ENCODE measurements at places on chromosomes 6 and 20.

DNA sequence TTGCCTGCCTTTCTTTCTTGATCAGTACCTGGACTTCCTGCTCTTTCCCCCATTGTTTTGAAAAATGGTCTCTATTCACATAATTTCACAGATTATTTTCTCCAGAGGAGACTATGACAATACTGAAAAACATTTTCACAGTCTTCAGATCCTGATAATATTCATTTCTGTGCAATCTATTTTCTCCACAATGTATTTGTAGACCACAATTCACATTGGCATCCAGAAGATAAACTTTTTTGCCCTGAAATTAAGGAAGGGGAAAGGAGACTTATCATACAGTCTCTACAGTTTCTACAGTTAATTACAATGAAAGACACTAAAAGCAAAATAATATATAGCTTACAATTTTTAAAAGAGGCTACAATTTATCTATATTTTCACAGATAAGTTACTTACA, 18.4 kb downstream of the LCA5 start:
- no peak for DNase-seq

- DNase-seq, result no peak
Measured at GRCh38 chr20:6113951-6114350, 8.9 kb downstream of the FERMT1 start.

DNA sequence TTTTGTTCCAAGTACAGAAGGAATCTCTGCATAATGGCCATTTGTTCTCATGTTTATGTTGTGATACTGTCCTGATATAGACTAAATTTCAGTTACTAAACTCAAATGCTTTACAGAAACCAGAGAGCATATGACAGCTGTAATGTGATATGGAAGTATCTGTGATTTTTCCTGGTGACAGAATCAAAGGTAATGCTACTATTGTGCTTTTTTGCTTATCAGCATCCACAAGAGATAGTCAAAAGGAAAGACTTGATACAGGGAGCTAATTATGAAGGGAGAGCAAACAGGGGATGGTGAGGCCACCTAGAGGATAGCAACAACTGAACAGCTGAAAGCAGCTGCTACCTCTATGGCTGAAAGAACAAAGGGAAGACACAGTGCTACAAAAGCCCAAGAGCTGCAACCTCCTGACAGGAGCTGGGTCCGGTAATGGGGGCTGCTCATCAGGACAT, 181.4 kb downstream of the PHF3 start:
- DNase-seq, result no peak

GRCh38 chr6:2734488-2735166, 16.1 kb downstream of the MYLK4 start:
- DNase-seq, result no peak

GRCh38 chr20:58402305-58402704, 13.3 kb downstream of the VAPB start:
- no peak for DNase-seq

DNA sequence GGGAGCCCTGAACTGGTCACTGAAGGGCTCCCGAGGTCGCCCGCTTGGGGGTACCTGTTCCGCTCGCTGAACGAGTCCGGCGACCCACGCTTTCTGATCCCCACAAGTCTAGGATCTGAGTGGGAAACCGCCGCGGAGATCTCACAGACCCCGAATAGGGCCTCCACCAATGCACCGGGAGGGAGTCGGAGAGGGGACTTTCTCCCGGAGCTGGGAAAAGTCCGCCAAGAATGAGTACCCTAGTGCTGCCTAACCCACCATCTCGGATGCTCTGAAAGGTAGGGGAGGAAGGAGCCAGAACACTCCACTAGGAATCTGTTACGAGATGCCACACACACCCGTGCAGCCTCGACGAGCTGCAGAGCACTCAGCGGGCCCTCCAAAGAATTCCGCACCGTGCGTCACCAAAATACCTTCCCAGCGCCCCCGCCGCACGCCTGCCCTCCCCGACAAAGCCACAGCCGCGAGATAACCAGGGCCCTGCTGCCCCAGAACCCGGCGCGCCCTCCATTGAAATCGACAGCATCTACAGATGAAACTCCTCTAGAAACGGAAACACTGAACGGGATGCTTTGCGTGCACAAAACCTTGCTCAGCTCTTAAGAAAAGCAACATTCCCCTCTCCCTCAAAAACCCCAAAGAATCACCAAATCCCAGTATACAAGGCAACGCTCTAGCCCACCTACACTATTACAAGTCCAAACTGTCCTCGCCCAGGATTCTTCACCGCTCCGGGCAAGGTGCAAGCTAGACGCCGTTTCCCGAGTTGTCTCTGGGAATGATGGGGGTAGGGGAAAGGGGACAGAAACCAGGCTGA, 686 bp downstream of the COL12A1 start:
- DNase-seq, result no peak

DNA sequence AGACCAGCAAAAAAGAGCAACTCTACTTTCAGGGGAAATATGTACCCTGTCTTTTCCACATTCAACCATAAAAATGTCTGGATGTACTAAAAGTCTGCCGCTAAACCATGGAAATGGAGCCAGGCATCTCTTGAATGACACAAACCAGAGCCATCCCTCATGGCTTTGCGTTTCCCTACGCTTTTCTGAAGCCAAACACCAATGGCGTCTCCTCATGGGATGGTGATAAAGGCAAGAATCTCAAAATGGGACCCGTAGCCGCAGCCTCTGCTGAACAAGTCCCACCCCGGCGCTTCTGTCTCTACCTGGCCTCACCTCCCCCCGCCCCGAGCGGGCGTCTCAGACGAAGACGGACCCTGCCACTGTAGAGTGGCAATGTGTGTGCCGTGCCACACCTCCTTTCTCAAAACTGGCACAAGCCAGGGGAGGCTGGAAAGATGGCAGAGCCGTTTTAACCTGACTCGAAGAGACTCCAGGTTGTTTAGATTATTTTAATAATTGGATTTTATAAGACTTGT, 80.3 kb upstream of the AFDN start:
- DNase-seq, result no peak

DNA sequence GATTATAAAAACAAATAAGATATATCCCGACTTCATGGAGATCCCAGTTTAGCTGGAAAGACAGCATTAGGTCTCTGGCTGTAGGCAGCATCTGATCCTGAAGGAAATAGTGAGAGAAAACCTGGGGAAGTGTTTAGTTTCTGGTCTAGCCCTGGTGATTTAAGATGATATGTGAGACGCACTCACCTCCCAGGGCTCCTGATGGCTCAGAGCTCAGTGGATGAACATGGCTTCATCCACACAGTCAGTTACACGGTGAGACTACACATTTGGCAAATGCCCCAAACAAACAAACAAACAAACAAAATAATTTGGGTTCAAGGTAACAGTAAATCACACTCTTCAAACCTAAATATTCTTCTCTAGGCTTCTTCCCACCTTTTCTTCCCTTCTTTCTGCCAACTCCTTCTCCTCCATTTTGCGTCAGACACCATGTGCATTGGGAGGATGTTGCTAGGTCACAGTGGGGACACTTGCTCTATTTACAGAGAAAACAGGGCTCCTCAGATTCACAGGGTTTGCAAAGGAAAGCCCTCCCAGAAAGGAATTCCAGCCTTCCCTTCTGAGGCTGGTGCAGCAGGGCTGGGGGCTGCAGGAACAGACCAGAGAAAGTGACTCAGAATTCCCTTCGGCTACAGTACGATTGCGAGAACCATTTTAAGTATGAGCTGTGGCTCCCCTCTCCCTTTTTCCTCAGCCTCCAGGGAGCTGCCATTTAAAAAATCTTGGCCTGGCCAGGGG, 59.6 kb upstream of the SALL4 start:
- no peak for DNase-seq

- no peak for DNase-seq
Measured at GRCh38 chr6:78942446-78942845, 75.1 kb downstream of the IRAK1BP1 start.

- DNase-seq, result peak; percentile 29
Measured at GRCh38 chr20:47727170-47727880, 58.0 kb downstream of the SULF2 start.

GRCh38 chr6:91281901-91282300, 695.0 kb upstream of the MAP3K7 start:
- no peak for DNase-seq

GRCh38 chr20:53652859-53653517, 59.3 kb upstream of the ZNF217 start:
- no peak for DNase-seq

- DNase-seq, result no peak
Measured at GRCh38 chr6:54578261-54578660, 268.3 kb upstream of the FAM83B start.

DNA sequence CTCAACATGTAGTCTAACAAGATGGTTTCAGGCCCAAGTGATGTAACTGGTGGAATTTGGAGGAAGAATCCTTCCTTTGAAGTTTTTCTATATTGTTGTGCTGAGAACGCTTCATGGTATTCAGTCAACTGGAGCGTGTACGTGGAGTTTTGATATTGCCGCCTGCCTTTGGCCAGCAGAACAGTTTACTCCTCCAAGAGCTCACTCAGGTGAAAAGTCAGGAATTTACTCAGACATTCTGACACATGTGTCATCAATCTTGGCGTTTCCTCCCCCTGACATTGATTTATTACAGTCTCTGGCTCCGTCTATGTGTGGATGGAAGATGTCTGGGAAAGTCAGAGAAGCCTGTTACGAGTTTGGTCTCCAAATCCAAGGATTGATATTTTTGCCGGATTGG, 19.0 kb upstream of the TGM2 start:
- no peak for DNase-seq

DNA sequence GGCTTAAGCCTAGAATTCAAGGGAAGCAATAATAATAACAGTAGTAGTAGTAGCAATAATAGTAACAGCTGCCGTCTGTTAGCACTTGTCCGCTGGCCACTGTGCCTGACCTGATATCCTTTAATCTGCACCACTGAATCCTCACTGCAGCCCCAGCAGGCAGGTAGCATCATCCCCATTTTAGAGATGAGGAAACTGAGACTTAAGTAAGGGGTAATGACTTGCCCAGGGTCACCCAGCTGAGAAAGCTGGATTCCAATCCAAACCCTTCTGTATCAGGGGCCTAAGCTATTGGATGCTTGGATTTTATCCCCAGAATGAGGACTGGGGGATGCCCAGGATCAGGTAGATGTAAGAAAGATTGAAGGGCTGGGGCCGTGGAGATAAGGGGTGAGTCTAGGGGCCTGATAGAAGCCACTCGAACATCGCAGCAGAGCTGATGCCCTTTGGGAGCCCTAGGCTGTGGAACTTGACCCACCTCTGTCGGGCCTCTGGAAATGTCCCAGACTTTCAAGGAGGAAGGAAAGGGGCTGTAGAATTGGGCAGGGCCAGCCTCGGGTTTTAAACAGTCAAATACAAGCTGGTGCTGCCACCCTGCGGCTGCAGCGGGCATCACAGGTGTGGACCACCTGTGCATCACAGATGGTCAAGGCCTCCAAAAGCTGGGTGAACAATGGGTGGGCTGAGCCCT, 102.1 kb upstream of the MYL9 start:
- peak; percentile 41 for DNase-seq

- no peak for DNase-seq
Measured at GRCh38 chr6:5665173-5665572, 341.6 kb downstream of the NRN1 start.

- no peak for DNase-seq
Measured at GRCh38 chr6:104705095-104705707, 154.5 kb downstream of the HACE1 start.

DNA sequence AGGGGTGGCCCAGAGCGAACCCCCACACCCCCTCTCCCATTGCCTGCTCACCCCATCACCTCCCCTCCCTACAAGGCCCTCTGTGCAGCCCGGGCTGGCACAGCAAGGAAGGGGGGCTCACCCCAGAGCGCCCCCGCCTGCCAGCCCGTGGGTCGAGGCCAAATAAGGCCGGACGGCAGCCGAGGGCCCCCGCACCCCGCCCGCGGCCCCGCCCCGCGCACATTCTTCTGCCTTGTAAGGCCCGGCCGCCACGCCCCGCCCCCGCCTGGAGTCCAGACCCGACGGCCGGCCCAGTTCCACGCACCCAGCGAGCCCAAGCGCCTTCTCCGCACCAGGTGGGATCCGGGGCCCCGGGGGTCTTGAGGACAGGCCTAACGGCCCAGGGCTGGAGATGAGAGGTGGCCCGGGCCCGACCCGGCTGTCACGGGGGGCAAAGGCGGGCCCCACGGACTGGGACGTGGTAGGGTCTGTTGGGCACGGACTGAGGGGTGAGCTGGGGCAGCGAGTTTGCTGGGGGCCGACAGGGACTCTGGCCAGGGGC, at the start of gene MYL9:
Gene MYL9, plus strand, starts transcription at position 293 of the 541 bp plus-strand sequence. CDS start 3,366 bp downstream, outside the sequence.
- no peak for DNase-seq

- no peak for DNase-seq
Measured at GRCh38 chr20:59121714-59122565, 41.7 kb upstream of the ZNF831 start.
